ENCODE measurements at places on chromosomes 6 and 20.
A peak's percentile ranks its signal among the peaks of the same experiment; 100 is the strongest.

- no peak for DNase-seq
Observed at GRCh38 chr6:159533568-159533967, 159.5 kb downstream of the SOD2 start.

DNA sequence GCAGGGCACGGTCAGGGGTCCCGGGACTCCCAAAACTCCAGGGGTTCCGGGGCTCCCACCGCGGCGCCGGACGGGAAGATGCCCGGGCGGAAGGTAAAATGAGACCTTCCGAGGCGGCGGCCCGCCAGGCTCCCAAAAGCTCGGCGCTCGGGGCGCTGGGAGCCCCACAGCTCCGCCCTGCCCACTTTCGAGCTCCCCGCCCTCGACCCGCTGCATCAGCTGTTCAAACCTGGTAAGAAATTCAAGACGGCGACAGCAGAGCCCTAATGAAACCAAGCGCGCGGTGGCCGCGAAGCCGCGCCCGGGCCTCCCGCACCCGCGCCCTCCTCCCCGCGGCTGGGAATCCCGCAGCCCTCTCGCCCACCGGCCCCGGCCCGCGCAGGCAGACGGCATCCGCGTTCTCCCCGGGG is 369 bp downstream of the SLC4A11 start:
- peak; percentile 22 for DNase-seq

- DNase-seq = no peak
Observed at GRCh38 chr20:59561614-59562277, 42.6 kb upstream of the PHACTR3 start.

DNA sequence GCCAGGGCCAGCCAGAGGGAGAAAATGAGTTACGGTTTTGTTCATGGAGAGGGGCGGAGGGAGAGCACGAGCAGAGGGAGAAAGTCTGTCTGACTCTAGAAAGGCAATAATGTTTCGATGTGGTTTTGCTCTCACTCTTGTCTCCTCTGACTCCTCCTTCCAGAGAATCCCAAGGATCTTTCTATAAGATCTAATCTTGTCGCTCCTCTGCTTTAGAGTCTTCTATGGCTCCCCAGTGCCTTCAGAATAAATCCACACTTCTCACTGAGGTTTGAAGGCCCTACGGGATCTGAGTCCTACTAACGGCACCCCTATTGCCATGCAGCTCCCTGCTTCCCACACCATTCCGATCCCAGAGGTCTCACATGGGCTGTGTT is 66.8 kb downstream of the KCNB1 start:
- no peak for DNase-seq

DNA sequence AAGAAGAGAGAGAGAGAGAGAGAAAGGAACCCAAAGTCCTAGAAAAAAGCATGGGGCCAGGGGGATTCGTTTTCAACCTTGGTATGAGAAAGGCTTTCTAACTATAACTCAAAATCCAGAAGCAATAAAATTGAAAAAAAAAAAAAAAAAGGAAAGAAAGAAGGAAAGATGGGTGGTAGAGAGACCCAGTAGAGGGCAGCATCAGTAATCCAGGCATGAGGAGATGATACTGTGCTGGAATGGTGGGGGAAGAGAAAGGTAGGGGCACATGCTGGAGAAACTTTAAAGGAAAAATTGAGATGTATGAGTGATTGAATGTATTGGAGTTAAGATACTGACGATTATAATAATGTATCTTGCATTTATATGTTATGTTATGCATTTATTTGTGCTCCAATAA is 1040.7 kb upstream of the FLRT3 start:
- DNase-seq = no peak

DNA sequence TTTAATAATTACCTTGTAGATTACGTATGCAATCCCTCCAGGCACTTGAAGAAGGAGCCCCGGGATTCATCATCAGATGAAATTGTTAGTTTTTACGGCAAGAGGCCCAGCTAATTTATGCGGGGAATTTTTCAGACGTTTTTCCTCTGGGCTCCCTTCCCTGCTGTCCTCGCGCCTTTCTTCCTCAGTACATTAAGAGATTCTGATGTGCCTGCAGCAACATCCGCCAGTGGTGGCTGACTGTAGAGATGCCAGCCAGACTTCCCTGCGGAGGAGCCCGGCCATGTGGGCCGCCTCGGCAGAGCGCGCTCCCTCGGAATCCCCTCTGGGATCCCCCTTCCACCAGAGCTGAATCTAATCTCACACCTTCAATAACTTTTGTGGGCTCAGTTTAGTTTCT is 46.4 kb upstream of the POU3F2 start:
- no peak for DNase-seq

- no peak for DNase-seq
Observed at GRCh38 chr20:38855356-38855755, 49.9 kb downstream of the PPP1R16B start.

GRCh38 chr20:41696428-41696827 is 78.3 kb upstream of the CHD6 start:
- no peak for DNase-seq

DNA sequence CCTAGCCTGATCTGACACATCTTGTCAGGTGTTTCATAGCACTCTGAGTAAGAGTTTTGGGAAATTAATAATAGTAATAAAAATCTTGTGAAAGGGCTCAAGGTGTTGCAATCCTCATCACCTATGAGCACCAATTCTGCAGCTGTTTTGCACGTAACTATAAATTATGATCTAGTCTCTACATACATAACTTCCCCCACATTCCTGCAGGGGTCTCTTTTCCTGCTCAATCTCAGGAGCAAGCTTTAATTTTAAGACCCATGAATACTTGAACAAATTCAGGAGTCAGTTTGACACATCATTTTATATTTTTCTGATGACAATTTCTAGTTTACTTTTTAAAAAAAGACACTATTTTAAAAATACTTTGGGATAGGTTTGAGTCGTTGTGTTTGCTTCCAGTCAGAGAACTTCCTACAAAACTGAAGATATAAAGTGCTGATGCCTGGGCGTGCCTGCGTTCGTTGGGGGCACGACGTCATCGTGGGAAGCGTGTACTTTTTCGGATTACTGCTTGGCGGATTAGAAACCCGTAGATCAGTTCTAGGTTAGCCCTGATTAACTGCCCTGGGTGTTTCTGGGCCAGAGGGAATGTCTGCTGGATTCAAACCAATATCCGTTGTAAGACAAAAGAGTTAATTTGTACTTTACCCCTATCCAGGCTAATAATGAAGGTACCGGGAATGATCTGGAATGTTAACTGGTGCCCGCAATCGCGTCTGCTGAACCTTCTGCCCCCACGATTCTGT is 1.0 kb upstream of the E2F3 start:
- no peak for DNase-seq

DNA sequence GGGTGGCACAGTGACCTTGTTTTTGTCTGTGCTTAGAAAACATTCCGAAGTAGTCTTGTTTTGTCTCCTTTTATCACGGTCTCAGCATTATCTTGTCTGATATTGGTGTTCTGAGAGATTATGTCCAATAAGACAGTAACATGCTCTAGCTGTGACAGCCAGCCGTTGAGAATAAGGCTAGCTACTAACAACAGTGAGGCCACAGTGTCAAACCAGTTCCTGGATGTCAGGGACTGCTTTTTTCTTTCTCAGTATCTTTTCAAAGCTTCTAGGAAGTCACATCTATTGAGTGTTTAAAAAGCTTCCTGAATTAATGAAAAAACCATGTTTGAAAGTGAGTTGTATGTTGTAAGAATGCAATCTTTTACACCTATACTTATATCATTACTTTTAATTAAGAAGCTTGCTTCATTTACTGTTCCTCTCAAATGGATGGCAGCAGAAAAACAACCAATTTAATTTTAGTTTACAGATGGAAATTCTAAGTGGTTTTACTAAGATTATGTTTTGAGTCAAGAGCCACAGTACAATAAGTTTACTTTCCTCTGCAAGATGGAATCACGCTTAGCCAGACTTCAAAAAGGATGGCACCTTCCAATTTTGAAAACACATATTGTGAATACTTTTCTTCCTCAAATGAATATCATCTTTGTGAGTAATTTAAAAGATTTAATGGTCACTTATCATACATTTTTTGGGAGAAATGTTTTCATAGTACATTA is 53.1 kb downstream of the MAP3K7 start:
- no peak for DNase-seq

DNA sequence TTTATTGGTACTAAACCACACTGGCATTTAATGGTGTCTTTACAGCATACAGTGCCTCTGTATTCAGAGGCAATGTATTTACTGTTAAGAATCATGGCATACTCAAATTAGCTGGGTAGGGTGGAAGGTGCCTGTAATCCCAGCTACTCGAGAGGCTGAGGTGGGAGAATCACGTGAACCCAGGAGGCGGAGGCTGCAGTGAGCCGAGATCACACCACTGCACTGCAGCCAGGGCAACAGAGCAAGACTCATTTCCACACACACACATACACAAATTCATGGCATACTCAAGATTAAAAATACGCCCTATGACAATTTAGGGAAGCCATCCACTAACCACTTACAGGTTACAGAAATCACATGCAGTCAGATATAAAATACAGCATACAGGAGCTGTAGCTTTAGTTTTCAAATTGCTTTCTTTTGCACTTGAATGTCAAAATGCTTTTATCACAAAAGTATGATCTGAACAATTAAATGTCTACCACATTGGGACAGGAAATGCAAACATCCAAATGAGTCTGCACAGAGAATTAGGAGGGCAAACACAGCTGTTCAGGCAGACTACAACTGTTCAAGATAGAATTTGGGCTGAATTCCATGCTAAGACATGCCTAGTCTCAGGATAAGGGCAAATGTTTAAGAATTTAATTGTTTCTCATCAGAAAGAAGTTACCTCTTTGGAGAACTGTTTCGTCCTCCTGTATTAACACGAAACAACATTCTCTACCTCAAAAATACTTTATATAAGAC is 36.4 kb downstream of the CSNK2A1 start:
- no peak for DNase-seq

- DNase-seq = no peak
Observed at GRCh38 chr20:48571949-48572847, 255.6 kb downstream of the PREX1 start.

DNA sequence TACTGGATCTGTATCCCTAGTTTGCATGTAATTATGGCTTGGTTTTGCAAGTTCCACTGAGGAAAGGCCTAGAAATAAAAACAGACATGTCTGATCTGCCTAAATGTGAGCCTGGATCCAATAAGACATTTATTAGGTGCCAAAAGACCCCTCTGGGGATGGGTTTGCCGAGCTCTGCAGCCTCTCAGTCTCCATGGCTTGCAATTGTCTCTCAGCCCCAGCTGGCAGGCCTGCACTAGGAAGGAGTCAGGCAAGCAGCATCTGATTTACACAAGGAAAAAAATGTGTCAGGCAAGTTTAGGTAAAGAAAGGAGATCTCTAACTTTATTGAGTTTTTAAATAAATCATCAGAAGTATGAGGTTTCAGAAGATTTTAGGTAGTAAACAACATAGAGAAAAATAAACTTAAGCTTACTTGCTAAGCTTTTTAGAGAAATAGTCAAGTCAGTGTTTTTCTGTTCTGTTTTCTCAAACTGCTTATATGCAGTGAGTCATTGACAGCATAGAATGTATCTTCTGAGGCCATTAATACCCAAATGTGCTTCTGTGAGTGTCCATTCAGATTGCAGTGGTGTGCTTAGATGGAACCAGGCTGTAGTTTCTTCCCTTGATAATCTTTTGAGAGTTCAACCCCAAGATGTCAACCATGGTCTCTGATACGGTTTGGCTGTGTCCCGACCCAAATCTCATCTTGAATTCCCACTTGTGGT is 121.0 kb downstream of the FHL5 start:
- DNase-seq = no peak

- peak; percentile 67 for DNase-seq
Observed at GRCh38 chr6:149082320-149082719, 235.2 kb upstream of the TAB2 start.

GRCh38 chr6:20943040-20943627 is 408.9 kb downstream of the CDKAL1 start:
- no peak for DNase-seq

- DNase-seq = no peak
Observed at GRCh38 chr6:84061613-84062398, 28.2 kb downstream of the MRAP2 start.

DNA sequence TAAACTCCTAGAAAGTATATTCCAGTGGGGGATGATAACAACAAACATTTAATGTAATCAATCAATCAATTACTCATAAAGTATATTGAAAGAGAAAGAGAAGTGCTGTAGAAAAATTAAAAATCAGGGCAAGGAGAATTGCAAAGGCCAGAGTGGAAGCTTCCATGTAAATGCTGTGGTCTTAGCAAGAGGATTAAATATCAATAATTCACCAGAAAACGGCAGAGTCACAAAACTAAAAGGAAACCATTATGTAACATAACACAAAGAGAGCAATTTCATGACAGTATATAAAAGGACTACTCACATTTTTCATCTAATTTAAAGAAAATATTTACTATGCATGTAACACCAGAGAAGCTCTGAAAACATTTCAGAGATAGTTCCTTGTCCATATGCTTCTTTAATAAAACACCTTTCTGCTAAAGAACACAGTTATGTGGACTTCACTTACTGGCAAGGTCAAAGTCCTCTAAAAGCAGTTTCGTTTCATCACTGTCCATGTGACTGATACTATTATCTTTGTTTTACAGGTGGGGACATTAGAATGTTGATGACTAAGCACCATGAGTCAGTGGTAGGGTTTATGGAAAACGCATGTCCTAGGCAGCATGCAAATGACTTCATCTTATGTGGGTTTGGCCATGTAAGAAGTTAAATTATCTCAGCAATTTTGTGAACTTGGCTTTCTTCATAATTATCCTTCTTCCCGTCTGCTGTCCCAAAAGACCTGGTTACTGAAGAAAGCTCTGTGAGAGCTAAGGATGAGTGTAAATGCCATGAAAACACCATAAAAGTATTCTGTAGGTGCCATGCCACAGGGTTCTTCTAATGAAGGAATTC is 185.8 kb upstream of the TENT5A start:
- no peak for DNase-seq

GRCh38 chr20:32157611-32158010 is 48.1 kb downstream of the TM9SF4 start:
- DNase-seq = no peak

GRCh38 chr6:7433121-7433617 is 43.6 kb downstream of the RIOK1 start:
- no peak for DNase-seq

GRCh38 chr6:140012150-140012549 is 637.7 kb upstream of the CITED2 start:
- DNase-seq = no peak

- no peak for DNase-seq
Observed at GRCh38 chr20:1364106-1364505, 28.7 kb downstream of the FKBP1A start.

GRCh38 chr20:15867899-15868298 is 705.3 kb downstream of the KIF16B start:
- no peak for DNase-seq

GRCh38 chr6:151716526-151716932 is 91.0 kb upstream of the ESR1 start:
- DNase-seq = no peak

Data from activated T-helper 1 cell treated with anti-CD3 and anti-CD28 coated beads, Interleukin-2, amount 50 U/mL, for 16 hours (primary cell).